CD4-positive, alpha-beta T cell treated with Interleukin-1 beta for 1 hour (primary cell): ENCODE measurements at places on chromosomes 16 and 17.

DNA sequence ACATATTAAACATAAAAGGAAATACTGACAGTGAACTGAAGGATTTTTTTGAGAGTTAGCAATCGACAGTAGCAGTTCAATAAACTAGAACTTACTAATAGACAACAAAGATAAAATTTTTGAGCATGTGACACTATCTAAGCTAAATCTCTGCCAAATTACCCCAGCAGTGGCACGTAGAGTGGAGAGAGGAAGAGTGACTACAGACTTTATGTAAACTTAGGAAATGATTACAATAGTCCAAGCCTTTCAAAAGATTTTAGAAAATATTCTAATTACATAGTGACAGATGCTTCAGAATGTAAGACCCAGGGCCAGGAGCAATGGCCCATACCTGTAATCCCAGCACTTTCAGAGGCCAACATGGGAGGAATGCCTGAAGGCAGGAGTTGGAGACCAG, 52.4 kb downstream of the CFDP1 start:
- DNase-seq: no peak

DNA sequence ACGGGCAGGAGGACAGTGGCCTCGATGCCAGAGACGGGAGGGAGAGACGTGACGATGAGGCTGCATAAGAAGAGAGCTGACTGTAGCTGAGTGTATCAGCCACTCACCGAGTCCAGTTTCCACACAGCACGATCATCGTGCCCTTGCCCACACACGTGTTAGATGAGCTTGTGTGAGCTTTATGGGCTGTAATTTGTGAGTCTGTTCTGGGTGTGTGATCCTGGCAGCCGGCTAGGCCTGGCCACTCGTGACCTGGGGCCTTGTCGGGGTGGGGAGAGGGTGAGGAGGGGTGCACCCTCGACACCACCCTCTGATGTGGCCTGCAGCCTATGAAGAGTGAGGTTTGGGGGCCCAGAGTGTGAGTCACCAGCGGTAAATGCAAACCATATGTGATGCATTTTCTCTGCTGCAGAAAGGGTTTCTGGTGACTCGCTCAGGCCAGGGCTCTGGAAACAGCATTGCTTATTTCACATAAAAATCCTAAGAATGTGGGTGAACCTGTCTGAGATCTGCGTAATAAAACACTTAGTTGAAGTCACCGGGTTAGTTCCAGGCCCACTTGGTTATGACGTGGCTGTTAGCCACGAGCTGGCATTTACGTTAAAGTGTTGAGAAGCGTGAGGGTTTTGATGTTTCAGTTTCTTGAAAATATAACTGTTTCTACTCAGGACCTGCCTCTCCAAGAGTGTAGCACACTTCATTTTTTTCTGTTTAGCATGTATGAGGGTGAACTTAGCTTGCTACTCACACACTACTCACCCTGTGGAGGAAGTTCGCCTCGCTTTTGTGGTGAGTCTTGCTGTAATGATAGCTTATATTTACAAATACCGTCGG, 4.2 kb downstream of the METRNL start:
- peak; percentile 57 for DNase-seq

DNA sequence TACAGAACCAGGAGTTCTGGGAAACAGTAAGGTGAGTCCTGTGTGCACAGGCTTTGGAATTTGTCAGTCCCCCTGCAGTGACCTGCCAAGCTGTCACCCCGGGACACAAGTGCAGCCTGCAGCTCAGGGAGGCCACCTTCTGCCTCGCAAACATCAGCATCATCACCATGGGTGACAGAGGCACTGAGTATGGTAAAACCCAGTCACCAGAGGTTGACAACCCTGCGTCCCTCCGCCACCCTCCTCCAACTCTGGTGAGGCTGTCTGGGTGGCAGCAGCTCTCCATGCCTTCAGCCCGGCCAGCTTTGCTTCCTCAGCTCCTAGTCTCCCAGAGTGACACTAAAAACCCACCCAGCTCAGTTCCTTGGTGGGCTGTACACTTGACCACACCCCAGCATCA, 221.0 kb downstream of the CPPED1 start:
- DNase-seq: no peak

DNA sequence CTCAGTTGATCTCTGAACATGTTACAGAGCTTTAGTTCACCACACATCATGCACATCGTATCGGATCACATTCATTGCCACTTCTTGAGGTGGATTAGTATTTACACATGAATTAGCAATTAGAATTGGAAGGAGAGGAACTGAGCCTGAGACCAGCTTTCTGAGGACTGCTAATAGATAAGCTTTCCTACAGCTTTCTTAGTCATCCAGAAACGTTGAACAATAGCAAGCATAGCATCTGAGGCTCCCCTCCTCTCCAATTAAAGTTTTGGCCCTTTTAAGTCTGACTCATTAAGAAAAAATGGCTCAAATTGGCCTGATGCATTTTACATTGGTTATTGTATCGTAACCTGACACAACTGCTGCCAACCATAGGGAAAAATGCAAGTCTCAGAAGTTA, 1130.4 kb downstream of the CDH8 start:
- no peak for DNase-seq

DNA sequence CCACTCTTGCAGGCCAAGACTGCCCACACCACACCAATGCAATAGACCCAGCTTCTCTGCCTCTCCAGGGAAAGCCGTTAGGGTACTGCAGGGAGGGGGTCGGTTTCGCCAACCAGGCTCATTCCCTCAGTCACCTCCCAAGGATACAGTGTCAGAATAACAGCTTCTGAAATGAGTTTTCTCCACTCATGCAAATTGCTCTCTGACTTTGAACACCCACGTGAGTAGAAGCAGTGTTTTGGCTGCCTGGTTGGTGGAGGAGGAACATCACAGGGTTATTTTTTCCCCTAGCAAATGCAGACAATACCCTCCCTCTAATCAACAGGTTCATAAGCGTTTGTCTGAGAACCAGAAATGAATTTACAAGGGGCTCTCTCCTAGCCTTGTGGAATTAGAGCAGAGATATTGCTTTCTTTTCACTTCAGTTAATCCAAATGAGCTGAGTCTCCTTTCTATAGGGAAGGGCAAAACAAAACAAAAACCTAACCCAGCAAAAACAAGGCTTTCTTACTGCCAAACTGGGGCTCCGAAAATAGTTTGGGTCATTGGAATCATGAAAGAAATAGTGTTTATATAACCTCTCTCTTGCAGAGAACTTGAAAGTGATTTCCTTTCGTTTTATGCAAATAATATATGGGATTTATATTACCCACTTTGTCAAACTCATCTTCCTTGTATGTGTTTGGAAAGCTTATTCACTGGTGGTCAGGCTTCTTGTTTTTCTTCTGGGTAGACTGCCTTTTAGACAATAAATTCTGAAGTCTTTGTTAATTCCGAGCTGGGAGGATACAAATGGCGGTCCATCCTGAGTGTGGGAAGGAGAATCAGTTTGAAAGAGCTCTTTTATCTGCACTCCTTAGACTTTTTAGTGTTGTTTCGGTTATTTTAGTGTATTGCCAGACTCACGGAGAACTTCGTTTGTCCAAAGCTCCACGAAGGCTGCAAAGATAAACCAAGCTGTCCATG, 229.9 kb downstream of the MSI2 start:
- no peak for DNase-seq

GRCh38 chr17:71224824-71225575, 895.8 kb upstream of the SOX9 start:
- no peak for DNase-seq

GRCh38 chr16:12998361-12999085, 97.1 kb downstream of the SHISA9 start:
- no peak for DNase-seq

DNA sequence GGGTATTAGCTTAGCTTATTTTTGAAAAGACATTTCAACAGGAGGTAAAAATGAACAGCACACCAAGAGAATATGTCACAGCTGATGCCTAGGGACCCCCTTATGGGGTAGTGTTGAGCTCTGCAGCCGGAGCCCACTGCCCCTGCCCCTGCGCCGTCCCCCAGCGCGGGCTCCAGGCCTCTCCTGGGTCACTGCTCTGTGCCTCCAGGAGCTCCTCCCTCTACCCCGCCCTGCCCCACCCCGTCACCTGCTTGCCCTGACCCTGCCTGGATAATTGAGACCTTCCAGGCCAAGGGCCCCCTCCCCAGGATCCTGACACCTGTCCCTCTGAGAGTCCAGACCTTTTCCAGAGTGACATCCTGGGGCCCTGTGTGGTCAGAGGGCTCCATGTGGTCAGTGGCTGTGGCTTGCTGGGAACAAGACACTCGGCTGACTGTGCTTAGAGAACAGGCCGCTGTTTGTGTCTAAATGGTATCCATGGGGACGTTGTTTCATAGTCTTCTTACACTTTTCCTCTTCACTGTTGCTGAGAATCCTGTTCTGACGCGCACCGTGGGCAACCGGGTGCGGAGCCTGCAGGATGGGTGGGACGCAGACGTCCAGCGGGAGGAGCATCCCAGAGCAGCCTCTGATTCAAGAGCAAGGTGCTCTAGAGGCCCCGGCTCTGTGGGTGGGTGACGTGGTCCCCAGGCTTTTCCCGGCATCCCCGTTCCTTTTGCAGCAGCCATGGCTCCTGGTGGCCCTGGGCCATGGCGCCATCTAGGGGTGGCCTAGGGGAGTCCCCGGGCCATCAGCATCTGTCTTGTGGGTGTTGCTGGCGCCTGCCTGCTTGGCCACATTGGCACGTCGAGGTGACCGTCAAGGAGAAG, 20.0 kb upstream of the WFIKKN1 start:
- DNase-seq: peak; percentile 48

- DNase-seq: no peak
These were observed 67.5 kb downstream of the CYTH1 start for GRCh38 chr17:78714534-78714933.

GRCh38 chr17:53390575-53390974, 432.2 kb upstream of the KIF2B start:
- no peak for DNase-seq

DNA sequence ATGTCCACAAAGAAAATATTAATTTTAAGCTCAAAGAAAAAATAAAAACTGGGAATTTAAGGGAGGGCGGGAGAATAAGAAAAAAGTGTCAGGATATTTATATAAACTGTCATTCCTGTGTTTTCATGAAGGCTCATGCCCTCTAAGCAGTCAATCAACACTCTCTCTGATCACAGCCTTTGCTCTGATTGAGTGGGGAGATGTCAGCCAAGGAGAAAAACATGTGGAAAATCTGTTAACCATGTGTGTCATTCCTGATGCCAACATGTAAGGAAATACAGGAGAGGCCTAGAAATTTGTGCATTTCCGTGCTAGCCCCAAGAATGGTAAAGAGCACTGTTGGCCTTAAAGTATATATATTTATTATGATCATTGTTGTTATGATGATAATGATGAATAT, 137.9 kb upstream of the IRX5 start:
- no peak for DNase-seq

DNA sequence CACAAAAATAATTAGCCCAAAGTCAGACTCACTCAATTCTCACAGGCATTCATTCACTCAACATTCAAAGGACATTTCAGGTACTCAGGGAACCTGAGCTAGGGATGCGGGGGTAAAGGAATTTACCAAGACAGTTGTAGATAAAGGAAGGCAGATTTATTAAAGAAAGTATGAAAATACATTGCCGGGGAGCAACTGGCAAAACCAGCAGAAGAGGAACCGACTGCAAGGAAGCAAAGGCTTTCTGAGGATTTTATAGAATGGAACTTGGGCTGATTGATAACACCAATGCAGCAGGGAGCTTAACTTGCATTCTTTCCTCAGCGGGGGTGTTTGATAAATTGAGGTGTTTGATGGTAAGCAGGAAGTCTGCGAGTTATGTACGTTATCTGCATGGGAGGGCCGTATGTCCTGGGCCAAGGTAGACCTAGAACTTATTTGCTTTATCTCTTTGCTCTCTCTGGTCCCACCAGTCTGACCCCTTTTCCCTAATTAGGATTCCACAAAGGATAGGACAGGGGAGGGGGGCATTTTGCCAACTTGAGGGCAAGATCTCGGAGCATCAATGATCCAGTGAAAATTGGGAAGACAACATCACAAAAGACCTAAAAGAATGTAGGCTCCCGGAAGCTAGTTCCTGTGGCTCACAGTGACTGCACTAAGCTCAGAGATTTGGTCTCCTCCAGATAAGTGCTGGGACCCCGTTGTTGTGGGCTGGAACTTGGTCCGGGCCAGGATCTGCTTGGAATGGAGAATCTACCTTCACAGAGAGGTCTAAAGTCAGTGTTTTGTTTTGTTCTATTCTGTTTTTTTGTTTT, 5.8 kb upstream of the MT3 start:
- no peak for DNase-seq

DNA sequence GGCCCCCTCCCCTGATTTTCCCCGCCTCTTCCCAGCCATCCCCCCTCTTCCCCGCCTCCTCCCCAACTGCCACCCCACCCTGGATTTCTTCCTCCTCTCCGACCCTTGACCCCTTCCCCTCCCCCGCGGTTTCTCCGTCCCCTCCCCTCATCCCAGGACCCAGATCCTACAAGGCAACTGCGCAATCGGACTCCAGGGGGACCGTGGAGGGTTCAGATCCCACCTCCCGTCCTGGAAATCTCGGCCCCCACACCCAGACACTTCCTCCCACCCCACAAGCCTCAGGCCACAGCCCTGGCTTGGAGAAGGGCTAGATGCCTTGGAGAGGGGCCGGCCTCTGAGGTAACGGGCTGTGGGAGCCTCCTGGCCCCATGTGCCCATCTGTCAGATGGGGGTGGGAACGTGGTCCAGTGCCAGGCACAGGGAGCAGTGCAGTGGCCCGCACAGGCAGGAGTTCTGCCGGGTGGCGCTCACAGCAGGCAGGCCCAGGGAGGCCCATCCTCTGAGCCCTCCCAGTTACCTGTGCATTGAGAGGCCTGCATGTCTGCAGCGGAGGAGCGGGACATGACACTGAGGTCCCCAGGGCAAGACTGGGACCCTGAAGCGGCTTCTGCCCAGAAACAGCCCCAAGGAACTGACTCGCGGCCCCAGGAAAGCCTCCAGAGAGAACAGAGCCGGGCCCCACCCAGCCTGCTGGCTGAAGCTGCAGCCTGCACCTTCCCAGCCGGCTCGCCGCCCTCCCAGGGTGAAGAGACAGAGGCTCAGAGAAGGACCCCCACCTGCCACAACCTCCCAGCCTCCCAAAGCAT, 16.7 kb downstream of the ZNF423 start:
- no peak for DNase-seq

GRCh38 chr16:6035161-6035560, 937.6 kb upstream of the EEF2KMT start:
- no peak for DNase-seq

- DNase-seq: no peak
These were observed 1.3 kb upstream of the NUTF2 start for GRCh38 chr16:67845291-67846062.
